ENCODE measurements at places on chromosomes 7 and 10.

GRCh38 chr10:30284865-30285594 lies 64.0 kb downstream of the MTPAP start:
- DNase-seq = no peak

GRCh38 chr7:100257017-100257416 lies 37.3 kb downstream of the PVRIG start:
- no peak for DNase-seq

- DNase-seq = no peak
These were observed 48.3 kb downstream of the COL17A1 start for GRCh38 chr10:104037261-104037951.

DNA sequence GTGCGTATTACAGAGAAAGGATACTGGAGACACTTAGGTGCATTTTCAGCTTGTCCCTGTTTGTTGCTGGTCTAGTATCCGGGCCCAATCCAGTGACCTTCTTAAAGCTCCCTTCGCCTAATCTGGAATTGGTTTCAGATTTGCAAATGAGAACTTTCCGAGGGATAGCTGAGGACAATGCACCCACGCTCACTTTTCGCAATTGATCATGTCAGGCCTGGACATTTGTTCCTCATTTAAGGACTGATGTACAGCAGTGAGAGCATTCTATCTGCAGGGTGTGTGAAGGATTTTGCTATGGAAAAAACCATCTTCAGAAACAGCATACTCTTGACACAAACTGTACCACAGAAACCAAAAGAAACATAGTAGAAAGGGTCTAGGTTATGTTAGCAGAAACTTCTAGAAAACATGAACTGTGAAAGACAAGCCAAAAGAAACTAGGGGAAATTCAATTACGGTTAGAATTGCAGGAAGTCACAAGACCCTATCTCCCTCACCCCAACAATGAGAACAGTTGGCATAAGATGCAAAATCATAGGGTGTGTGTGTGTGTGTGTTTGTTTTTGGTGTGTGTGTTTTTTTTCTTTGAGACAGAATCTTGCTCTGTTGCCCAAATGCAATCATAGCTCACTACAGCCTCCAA lies 331.1 kb downstream of the CALN1 start:
- DNase-seq = no peak

- peak; percentile 49 for DNase-seq
These were observed 57.0 kb upstream of the ARL4A start for GRCh38 chr7:12630513-12630819.

- no peak for DNase-seq
These were observed 78.0 kb downstream of the CYP51A1 start for GRCh38 chr7:92056286-92056685.

DNA sequence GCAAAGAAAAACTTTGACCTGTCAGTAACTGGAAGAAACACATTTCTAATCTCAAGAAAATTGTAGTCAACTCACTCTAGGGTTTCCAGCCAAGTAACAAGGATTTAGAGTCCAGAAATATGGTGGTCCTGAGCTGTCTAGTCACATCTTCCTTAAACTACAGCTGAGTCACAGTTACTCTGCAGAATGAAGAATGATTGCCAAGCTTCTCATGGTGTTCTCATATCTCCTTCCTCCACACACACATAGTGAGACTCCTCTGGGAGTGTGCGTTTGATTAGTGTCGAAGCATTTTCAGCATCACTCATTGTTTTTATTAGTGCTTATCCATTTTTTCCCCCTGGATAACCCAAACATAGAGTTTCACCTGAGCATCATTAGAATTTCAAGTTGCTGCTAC lies 93.1 kb upstream of the CXCL12 start:
- no peak for DNase-seq

DNA sequence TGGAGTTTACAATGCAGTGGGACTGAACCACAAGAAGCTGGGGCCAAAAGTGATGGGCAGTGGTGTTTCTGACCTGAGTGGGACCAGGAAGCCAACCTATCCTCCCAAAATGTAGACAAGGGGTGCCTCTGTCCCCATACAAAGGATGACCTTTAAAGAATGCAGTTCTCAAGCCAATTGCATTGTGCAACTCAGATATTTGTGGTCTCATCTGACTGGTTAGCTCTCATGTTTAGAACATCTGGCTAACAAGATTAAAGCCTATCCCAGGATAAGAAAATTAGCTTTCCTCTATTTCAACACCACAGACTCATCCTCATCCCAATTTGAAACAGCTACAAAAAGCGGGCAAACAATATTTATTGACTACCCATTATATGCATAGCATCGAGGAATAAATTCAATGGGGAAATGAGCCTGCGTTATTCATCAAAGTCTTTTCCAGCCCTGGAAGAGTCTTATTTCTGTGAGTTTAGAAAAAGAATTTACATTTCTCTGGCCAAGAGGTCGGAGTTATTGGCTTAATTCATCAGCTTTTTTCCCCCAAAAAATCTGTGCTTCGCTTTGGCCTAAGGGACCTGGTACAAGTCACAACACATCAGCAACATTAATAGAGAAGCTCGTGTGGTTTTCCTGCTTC lies 26.7 kb downstream of the ELMO1 start:
- DNase-seq = no peak

DNA sequence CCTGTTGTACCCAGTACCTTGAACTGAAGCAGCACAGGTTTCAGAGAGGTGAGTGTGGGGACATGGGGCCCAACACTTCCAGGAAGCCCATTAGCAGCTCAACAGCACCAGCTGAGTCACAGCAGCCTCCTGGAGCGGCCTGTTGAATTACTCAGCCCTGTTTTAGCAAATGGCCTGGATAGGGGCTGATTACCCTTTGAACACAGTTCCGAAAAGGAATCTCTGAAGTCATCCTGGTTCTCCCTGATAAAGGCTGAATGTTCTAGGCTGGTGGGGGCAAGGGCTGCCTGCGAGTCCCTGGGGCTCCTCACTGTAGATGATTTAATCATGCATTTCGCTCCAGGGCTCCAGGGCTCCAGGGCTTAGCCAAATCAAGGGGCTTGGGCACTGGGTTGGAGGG lies 287.5 kb downstream of the GRID1 start:
- DNase-seq = no peak

- DNase-seq = peak; percentile 16
These were observed 11.5 kb downstream of the ZMIZ2 start for GRCh38 chr7:44760034-44760580.

GRCh38 chr10:120702032-120702431 lies 149.1 kb upstream of the WDR11 start:
- no peak for DNase-seq

DNA sequence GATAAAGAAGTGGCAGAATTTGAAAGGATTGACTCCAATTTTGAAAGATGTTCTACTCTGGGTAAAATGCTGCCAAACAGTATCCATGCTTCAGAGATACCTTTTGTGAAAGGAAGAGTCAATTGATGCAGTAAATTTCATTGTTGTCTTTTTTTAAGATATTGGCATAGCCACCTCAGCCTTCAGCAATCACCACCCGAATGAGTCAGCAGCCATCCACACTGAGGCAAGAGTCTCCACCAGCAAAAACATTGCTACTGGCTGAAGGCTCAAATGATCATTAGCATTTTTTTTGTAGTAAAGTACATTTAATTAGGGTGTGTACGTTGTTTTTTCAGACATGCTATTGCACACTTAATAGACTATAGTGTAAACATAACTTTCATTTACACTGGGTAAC lies 31.7 kb upstream of the CYP26C1 start:
- no peak for DNase-seq

- DNase-seq = no peak
These were observed 5.8 kb upstream of the SCD start for GRCh38 chr10:100340948-100341847.

GRCh38 chr10:69362471-69362954 lies 54.2 kb downstream of the TACR2 start:
- peak; percentile 43 for DNase-seq

GRCh38 chr10:28604567-28605536 lies 71.9 kb downstream of the WAC start:
- DNase-seq = no peak

- DNase-seq = no peak
These were observed 172.7 kb downstream of the NEURL1 start for GRCh38 chr10:103666087-103666761.

- peak; percentile 33 for DNase-seq
These were observed 75.5 kb upstream of the CAPZA2 start for GRCh38 chr7:116786791-116787443.

GRCh38 chr10:24249829-24250415 lies 41.0 kb downstream of the KIAA1217 start:
- no peak for DNase-seq

- DNase-seq = no peak
These were observed 80.3 kb downstream of the OAT start for GRCh38 chr10:124338276-124338925.

DNA sequence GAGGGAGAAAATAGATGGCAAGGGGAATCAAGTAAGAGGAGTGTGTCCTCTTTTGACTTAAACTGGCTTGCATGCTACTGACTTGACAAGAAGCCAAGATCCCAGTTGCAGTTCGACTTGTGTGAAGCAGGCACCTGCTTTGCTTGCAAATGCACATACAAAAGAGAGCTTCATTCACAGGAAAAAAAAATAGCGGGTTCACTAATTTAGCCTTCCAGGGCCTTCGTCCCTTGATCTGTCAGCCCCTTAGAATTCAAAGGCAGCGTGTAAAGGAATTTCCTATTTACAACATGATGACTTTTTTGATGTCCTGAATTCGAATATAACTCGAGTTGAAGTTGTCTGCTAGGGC lies 192.1 kb downstream of the CELF2 start:
- no peak for DNase-seq

GRCh38 chr7:151570366-151570915 lies 50.7 kb upstream of the RHEB start:
- no peak for DNase-seq

GRCh38 chr7:65804887-65805286 lies 68.0 kb upstream of the VKORC1L1 start:
- no peak for DNase-seq

GRCh38 chr7:14480281-14480680 lies 422.3 kb downstream of the DGKB start:
- no peak for DNase-seq

DNA sequence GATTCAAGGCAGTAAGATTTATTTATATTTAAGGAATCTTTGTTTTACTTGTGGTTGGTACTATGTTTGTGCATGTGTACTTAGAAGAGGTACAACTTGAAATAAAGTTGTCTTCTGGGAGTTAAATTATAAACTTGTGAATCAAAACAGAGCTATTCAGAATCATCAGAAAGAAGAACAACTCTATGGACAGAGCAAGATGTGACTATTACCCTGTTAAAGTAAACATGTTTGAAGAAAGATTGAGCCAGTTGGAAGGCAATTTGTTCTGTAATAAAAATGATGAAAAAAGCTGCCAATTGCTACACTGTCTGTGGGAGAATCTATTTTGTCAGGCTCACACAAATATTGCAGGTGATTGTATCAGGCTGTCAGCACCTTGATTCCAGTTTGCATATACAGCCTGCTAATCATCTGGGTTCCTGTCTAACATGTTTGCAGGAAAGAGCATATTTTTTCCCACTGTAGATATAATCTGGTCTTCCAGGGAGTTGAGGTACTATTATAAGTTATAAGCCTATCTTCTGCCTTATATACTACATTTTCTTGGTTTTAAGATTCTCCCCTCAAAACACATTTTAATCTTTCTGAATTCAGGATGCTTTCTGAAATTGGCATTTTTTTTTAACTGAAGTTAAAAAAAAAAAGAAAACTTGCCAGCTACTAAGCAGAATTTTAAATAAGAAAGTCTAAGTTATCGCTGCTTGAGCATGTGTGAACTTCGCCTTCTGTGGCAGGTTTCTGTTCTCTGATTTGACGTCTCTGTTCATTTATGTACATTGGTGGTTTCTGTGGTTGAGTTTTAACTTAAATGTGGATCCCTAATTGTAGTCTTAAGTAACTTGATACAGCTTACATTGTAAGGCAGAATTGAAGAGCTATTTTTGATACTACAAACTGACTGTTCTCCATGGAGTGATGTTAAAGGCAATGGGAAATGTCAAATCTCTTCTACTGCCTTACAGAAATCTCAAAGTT lies 46.0 kb downstream of the ZNRF2 start:
- DNase-seq = no peak

DNA sequence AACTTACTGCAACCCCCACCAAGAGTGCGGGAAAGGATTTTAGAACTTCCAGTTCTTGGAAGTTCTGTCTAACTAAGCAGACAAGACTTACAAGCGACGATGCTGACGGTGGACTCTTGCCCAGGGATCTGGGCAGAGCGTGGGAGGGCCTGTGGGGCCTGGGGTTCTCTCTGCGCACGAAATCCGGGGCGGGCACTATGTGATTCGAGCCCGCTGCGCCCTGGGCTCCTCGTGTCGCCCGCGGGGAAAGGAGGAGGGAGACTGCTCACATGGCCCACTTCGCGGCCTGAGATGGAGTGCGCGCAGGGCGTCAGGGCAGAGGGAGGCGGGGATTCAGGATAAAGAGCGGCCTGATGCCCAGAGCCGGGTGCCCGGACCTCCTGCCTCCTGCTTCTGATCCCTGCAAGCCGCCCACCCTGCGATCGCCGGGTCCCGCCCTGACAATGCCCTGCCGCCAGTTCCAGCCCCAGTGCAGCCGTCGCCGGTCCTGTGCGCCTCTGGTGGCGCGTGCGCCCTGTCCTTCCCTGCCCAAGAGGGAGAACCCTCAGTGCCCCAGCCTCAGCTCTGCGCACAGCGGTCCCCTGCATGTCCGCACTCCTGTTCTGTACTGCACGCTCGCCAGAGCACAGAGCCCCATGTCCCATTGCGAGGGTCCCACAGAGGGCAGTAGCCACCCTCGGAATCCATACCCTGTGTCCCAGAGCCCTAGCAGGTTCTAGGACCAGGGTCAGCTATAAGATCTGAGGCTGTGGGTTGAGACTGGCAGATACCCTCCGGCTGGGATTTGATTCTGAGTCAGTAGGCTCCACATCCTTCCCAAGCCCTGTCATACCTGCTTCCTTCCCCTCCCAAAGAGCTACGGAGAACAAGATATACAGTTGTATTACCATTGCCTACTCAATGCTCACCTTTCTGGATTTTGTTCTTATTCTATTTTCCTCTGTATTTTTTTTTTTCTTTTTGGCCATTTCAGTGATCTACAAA lies 99.4 kb upstream of the TMEM106B start:
- peak; percentile 33 for DNase-seq

DNA sequence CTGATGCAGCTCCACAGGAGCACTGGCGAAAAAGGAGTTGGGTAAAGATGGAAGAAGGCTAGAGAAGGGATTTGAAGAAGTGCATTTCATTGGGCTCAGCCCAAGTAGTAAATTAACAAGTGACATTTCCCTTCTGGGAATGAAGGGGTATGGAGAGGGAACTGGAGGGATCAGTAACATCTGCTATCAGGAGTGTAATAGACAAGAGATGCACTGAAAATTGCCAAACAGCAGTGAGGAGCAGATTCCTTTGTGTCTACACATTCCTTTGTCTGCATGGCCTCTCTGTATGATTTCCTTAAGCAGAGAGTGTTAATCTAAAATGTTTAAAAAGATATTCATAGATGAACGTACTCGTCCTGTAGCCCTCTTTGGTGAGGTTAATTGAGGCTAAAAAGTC lies 148.2 kb upstream of the FERD3L start:
- DNase-seq = no peak

DNA sequence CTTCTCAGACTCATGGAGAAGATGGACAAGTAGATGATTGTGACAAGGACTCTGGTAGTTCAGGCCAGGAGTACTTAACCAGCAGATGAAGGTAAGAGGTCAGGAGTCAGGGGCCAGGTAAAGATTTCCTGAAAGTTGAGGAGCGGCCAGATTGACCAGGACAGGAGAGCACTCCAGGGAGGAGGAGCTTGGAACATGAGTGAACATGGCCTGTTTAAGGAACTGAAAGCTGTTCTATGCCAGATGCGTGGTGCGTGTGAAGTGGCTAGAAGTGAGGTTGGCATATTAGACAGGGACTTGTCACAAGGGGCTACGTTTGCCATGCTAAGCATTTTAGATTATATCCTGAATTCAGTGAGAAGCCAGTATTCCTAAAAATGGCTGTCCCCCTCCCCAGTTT lies 157.2 kb downstream of the WNT2 start:
- no peak for DNase-seq

- peak; percentile 63 for DNase-seq
These were observed 110.7 kb upstream of the SEMA3C start for GRCh38 chr7:81029511-81029910.

All from D341Med (cell line).